IMR-90 (cell line): ENCODE measurements at places on chromosomes 7 and 10. TPM values are rescaled to one million over a fixed set of nuclear protein-coding genes. Genes with fewer than 3 reads are reported as not detected.

The PDE1C gene
- 53.3 and 61.5 TPM in 2 replicates for total RNA-seq

The COL13A1 gene
- 10.8 and 12.2 TPM in 2 replicates for total RNA-seq

The SFRP5 gene
- not detected in 2 replicates for total RNA-seq

The PIK3AP1 gene
- under 0.01 and 0.28 TPM in 2 replicates for total RNA-seq

GRCh38 chr7:158238616-158239289, 348.9 kb downstream of the PTPRN2 start:
- no peaks in the 10 kb centered on the region for H3K4me1 ChIP-seq
- H3K27me3 ChIP-seq = no peaks in the 10 kb centered on the region
- no peaks in the 10 kb centered on the region for H3K36me3 ChIP-seq
- H3K4me3 ChIP-seq = no peak overlapping the region
- H3K27ac ChIP-seq = no peak overlapping the region
- DNase-seq = no peak

DNA sequence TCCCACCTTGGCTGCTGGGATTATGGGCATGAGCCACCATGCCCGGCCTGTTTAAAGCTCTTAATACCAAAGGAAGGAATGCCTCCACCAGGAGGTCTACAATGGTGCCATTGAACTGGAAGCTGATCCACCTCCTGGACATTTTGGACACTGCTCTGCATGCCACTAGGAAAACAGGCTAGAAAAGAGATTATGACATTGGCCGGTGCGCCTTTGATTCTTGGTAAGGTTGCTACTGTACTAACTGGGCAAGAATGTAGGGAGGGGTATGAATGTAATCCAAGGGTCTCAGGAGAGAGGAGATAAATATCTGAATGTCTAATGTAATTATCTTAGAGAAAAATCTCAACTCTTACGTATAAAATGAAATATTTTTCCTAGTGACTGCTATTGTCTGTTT, 21.7 kb upstream of the TSGA13 start:
- H3K36me3 ChIP-seq = no peaks in the 10 kb centered on the region
- no peak overlapping the region for H3K4me3 ChIP-seq
- no peak overlapping the region for H3K27ac ChIP-seq
- peaks cover 24% of the 10 kb centered on the region for H3K27me3 ChIP-seq
- no peak for DNase-seq

DNA sequence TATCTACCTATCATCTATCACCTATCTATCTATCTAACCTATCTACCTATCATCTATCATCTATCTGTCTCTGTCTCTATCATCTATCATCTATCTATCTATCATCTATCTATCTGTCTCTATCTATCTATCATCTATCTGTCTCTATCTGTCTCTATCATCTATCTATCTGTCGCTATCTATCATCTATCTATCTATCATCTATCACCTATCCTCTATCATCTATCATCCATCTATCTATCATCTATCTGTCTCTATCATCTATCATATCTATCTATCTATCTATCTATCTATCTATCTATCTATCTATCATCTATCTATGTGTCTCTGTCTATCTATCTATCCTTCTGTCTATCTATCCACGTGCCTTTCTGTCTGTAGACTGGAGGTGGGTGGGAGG, 59.5 kb upstream of the FAM20C start:
- no peaks in the 10 kb centered on the region for H3K36me3 ChIP-seq
- H3K27me3 ChIP-seq = peaks cover 13% of the 10 kb centered on the region
- no peak for DNase-seq
- H3K27ac ChIP-seq = no peak overlapping the region
- no peak overlapping the region for H3K4me3 ChIP-seq

- H3K4me1 ChIP-seq = peaks cover 3% of the 10 kb centered on the region
- no peak for DNase-seq
- H3K4me3 ChIP-seq = no peak overlapping the region
- H3K27ac ChIP-seq = no peak overlapping the region
Measured at GRCh38 chr7:116949941-116950801, 3.1 kb upstream of the ST7 start.

- DNase-seq = no peak
- no peaks in the 10 kb centered on the region for H3K36me3 ChIP-seq
- H3K4me3 ChIP-seq = no peak overlapping the region
- no peaks in the 10 kb centered on the region for H3K4me1 ChIP-seq
- no peaks in the 10 kb centered on the region for H3K27me3 ChIP-seq
Measured at GRCh38 chr10:58048936-58049335, 218.8 kb downstream of the IPMK start.

- peaks cover 1% of the 10 kb centered on the region; the same call in 1 of the 2 replicates for H3K27me3 ChIP-seq
- H3K4me3 ChIP-seq = no peak overlapping the region
- no peak overlapping the region for H3K27ac ChIP-seq
- peaks cover 2% of the 10 kb centered on the region; the same call in 1 of the 2 replicates for H3K4me1 ChIP-seq
- no peaks in the 10 kb centered on the region for H3K36me3 ChIP-seq
- DNase-seq = no peak
Measured at GRCh38 chr7:4837041-4837802, 24.6 kb downstream of the PAPOLB start.
